H4 (cell line): ENCODE measurements at places on chromosomes 3 and 15. TPM values are rescaled to one million over a fixed set of nuclear protein-coding genes. Genes with fewer than 3 reads are reported as not detected.

The ST8SIA2 gene
- 0.04 and 1.6 TPM in 2 replicates for total RNA-seq

The NRG4 gene
- 7.8 and 13.9 TPM in 2 replicates for total RNA-seq

The AHSG gene
- total RNA-seq: not detected in 2 replicates

The DLEC1 gene
- 0.10 TPM in 1 of 2 replicates, not detected in the other for total RNA-seq

The TMC3 gene
- not detected in 2 replicates for total RNA-seq

The DNAH12 gene
- total RNA-seq: 0.06 TPM in 1 of 2 replicates, not detected in the other

The RUVBL1 gene
- total RNA-seq: 131 and 136 TPM in 2 replicates

The PLCB2 gene
- total RNA-seq: 1.6 and 2.4 TPM in 2 replicates

The PDZRN3 gene
- 3.4 and 3.6 TPM in 2 replicates for total RNA-seq

The CIDEC gene
- total RNA-seq: not detected in 2 replicates

The CYP1A2 gene
- total RNA-seq: not detected in 2 replicates

The PLSCR2 gene
- total RNA-seq: not detected in 2 replicates

The NLGN1 gene
- total RNA-seq: 14.7 and 16.9 TPM in 2 replicates

The PCOLCE2 gene
- 30.5 and 35.8 TPM in 2 replicates for total RNA-seq

The NR2E3 gene
- total RNA-seq: not detected in 2 replicates

The MAGEL2 gene
- 0.27 TPM in 1 of 2 replicates, not detected in the other for total RNA-seq

The GOLGA8J gene
- not detected in 2 replicates for total RNA-seq

The PRR20G gene
- not detected in 2 replicates for total RNA-seq

The FSTL1 gene
- 290 and 316 TPM in 2 replicates for total RNA-seq

The PPP1R14D gene
- not detected in 2 replicates for total RNA-seq

The MYH15 gene
- total RNA-seq: 0.08 and 0.10 TPM in 2 replicates

The GOLGB1 gene
- 15.0 and 20.0 TPM in 2 replicates for total RNA-seq

The SYNM gene
- 6.6 and 8.0 TPM in 2 replicates for total RNA-seq

The CCDC9B gene
- 1.3 and 4.6 TPM in 2 replicates for total RNA-seq

The C3orf22 gene
- total RNA-seq: not detected in 2 replicates

The POLQ gene
- 5.4 and 8.9 TPM in 2 replicates for total RNA-seq

The ATP13A3 gene
- total RNA-seq: 66.1 and 83.2 TPM in 2 replicates

The STRIT1 gene
- total RNA-seq: not detected in 2 replicates

The SOX14 gene
- total RNA-seq: not detected in 2 replicates

The CFAP91 gene
- total RNA-seq: 0.17 TPM in 1 of 2 replicates, not detected in the other

The RBPMS2 gene
- total RNA-seq: 0.48 TPM in 1 of 2 replicates, not detected in the other

The CMC1 gene
- 11.7 and 13.7 TPM in 2 replicates for total RNA-seq

The PP2D1 gene
- not detected in 2 replicates for total RNA-seq

The GP9 gene
- not detected in 2 replicates for total RNA-seq

The SEMA3F gene
- total RNA-seq: 0.33 and 3.8 TPM in 2 replicates

The UQCRC1 gene
- total RNA-seq: 171 and 176 TPM in 2 replicates

The CPLX3 gene
- not detected in 2 replicates for total RNA-seq

The KBTBD13 gene
- total RNA-seq: not detected in 2 replicates

The MAGI1 gene
- 0.93 and 1.4 TPM in 2 replicates for total RNA-seq

The HTR3E gene
- not detected in 2 replicates for total RNA-seq

The SLC7A14 gene
- not detected in 2 replicates for total RNA-seq

The GXYLT2 gene
- total RNA-seq: 14.2 and 16.9 TPM in 2 replicates

The GPR62 gene
- not detected in 2 replicates for total RNA-seq

The GOLGA8M gene
- total RNA-seq: 0.95 TPM in 1 of 2 replicates, not detected in the other

The VIPR1 gene
- not detected in 2 replicates for total RNA-seq

The AGBL1 gene
- total RNA-seq: not detected in 2 replicates

The IMPG2 gene
- 0.06 and 0.08 TPM in 2 replicates for total RNA-seq

The RBP2 gene
- total RNA-seq: not detected in 2 replicates

The CNTN3 gene
- total RNA-seq: 0.06 TPM in 1 of 2 replicates, not detected in the other

The ACTRT3 gene
- not detected in 2 replicates for total RNA-seq

The CLDN16 gene
- 0.15 TPM in 1 of 2 replicates, not detected in the other for total RNA-seq

The KNG1 gene
- not detected in 2 replicates for total RNA-seq

The AADAC gene
- total RNA-seq: 0.08 TPM in 1 of 2 replicates, not detected in the other

The PDE12 gene
- total RNA-seq: 6.2 and 7.6 TPM in 2 replicates
